ENCODE measurements at places on chromosomes 4 and X. TPM values are rescaled to one million over a fixed set of nuclear protein-coding genes. Genes with fewer than 3 reads are reported as not detected.

DNA sequence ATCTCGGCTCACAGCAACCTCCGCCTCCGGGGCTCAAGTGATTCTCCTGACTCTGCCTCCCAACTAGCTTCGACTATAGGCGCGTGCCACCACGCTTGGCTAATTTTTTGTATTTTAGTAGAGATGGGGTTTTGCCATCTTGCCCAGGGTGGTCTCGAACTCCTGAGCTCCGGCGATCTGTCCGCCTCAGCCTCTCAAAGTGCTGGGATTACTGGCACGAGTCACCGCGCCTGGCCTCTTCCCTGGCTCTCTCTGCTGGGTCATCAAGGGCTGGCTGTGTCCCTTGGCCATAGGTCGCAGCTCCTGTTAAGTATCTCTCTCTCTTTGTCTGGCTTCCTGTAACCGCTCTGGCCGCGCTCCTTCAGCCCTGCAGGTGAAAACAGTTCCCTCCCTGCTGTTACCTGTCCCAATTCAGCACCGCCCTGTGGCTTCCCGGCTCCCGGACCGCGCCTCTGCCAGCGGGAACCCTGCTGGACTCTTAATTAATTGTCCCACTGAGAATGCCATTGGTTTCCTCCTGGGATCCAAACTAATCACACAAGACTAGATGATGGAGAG is 1.3 kb upstream of the RGS12 start:
- DNase-seq, result no peak
- H3K27me3 ChIP-seq, result no peaks in the 10 kb centered on the region
- peaks cover 11% of the 10 kb centered on the region for H3K4me1 ChIP-seq

- H3K27me3 ChIP-seq, result no peaks in the 10 kb centered on the region
- no peak overlapping the region for H3K27ac ChIP-seq
Observed at GRCh38 chr4:19832411-19832810, 419.3 kb upstream of the SLIT2 start.

DNA sequence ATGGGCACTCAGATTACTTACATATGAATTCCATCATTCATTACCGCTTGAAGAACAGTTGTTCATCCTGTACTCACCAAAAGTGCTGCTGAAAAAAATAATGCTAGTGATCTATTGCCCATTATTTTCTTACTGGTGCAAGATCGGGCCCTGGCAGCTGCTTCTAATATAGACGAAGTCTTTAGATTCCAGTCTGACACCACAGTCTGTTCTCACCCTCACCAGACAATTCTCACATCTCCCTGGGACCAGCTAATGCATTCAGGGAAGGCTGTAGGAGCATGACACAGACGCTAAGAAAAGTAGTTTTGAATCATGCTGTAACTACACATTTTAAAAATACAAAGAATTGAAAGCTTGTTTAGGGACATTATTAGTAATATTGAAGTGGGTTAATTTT is 13.8 kb downstream of the GEMIN8 start:
- no peaks in the 10 kb centered on the region for H3K4me1 ChIP-seq
- no peak for DNase-seq
- no peak overlapping the region for H3K4me3 ChIP-seq
- no peak overlapping the region for H3K27ac ChIP-seq
- H3K36me3 ChIP-seq, result no peaks in the 10 kb centered on the region

GRCh38 chr4:111046811-111047210 is 423.9 kb upstream of the PITX2 start:
- peaks cover 7% of the 10 kb centered on the region for H3K4me1 ChIP-seq
- no peaks in the 10 kb centered on the region for H3K27me3 ChIP-seq
- no peak overlapping the region for H3K4me3 ChIP-seq
- no peaks in the 10 kb centered on the region for H3K36me3 ChIP-seq
- DNase-seq, result no peak

GRCh38 chrX:150887906-150888465 is 10.5 kb downstream of the CD99L2 start:
- DNase-seq, result no peak
- H3K27me3 ChIP-seq, result no peaks in the 10 kb centered on the region
- H3K4me1 ChIP-seq, result no peaks in the 10 kb centered on the region
- no peaks in the 10 kb centered on the region for H3K36me3 ChIP-seq
- H3K4me3 ChIP-seq, result no peak overlapping the region

- H3K4me3 ChIP-seq, result no peak overlapping the region
- no peak for DNase-seq
- H3K4me1 ChIP-seq, result no peaks in the 10 kb centered on the region
- H3K36me3 ChIP-seq, result no peaks in the 10 kb centered on the region
- H3K27ac ChIP-seq, result no peak overlapping the region
Observed at GRCh38 chr4:8013976-8014726, 74.5 kb upstream of the AFAP1 start.

GRCh38 chrX:55006827-55007621 is 6.9 kb downstream of the APEX2 start:
- no peak for DNase-seq
- H3K27me3 ChIP-seq, result no peaks in the 10 kb centered on the region
- peaks cover 17% of the 10 kb centered on the region for H3K36me3 ChIP-seq
- H3K4me3 ChIP-seq, result no peak overlapping the region

GRCh38 chr4:111636961-111637585 is 508.2 kb upstream of the FAM241A start:
- H3K4me3 ChIP-seq, result no peak overlapping the region
- H3K36me3 ChIP-seq, result no peaks in the 10 kb centered on the region
- no peak for DNase-seq
- no peaks in the 10 kb centered on the region for H3K27me3 ChIP-seq

DNA sequence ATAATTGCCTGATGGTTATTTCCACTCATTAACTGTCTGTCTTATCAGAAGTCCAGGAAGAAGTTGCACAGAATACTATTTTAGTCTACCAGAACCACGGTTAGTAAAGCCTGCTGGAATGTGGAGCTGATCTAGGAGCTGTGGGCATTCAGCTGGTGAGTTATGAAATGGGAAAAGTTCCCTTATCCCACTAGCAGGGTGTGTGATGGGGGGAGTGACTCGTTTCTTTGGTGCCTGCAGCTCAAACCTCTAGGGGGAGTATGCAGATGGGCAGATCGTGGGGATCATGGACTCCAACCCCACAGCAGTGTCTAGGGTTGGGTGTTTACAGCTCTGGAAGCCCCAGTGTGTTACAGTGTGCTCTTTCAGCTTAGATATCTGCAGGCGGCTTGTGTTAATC is 305.7 kb upstream of the BOD1L1 start:
- H3K4me1 ChIP-seq, result no peaks in the 10 kb centered on the region
- H3K27me3 ChIP-seq, result no peaks in the 10 kb centered on the region
- H3K36me3 ChIP-seq, result no peaks in the 10 kb centered on the region

- no peaks in the 10 kb centered on the region for H3K36me3 ChIP-seq
- H3K27me3 ChIP-seq, result no peaks in the 10 kb centered on the region
- H3K4me1 ChIP-seq, result 0 out of 2 replicates have a peak, but pooled peaks cover 3% of the 10 kb centered on the region
- no peak overlapping the region for H3K27ac ChIP-seq
- no peak overlapping the region for H3K4me3 ChIP-seq
Observed at GRCh38 chr4:47017081-47017480, 14.3 kb upstream of the GABRB1 start.

GRCh38 chr4:98275145-98275544 is 14.0 kb downstream of the RAP1GDS1 start:
- DNase-seq, result no peak
- H3K27me3 ChIP-seq, result no peaks in the 10 kb centered on the region
- H3K27ac ChIP-seq, result no peak overlapping the region
- no peak overlapping the region for H3K4me3 ChIP-seq
- H3K4me1 ChIP-seq, result no peaks in the 10 kb centered on the region

DNA sequence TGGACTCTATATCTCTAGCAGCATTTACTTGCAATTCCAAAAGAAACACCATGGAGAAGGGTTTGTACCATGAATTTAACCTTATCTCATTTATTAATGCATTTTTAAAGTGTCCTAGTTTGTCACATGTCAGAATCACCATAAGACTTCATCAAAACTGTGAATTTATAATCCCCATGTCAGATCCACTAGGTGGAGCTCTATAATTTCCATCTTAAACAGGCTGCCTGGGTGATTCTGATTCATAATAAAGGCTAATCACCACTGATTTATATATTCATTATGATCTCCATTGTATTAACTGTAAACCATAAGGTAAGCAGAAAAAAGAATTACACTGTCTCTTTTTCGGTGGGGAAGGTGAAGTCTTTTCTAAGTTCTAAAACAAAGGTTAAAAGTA is 4.0 kb downstream of the TCEAL2 start:
- H3K36me3 ChIP-seq, result no peaks in the 10 kb centered on the region
- DNase-seq, result no peak
- H3K4me3 ChIP-seq, result no peak overlapping the region

GRCh38 chr4:168920441-168921065 is 89.5 kb downstream of the CBR4 start:
- DNase-seq, result no peak
- 0 out of 2 replicates have a peak, but pooled peaks cover 3% of the 10 kb centered on the region for H3K4me1 ChIP-seq
- H3K27ac ChIP-seq, result no peak overlapping the region
- H3K27me3 ChIP-seq, result no peaks in the 10 kb centered on the region
- no peak overlapping the region for H3K4me3 ChIP-seq

DNA sequence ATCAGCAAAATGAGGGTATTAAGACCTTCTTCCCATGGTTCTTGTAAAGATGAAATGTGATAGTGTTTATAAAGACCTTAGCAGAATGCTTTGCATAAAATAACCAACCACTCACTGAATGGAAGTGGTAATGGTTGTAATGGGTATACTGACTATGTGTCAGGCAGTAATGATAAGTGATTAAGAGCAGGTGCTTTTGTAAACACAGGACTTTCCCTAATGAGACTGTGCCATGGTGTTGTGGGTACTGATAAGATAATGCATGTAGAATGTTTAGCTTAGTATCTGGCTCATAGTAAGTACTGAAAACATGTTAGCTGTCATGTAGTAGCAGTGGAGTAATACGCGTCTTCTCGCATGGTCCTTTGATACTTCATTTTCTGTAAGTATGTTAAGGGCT is 6.9 kb downstream of the LSM6 start:
- no peak overlapping the region for H3K4me3 ChIP-seq
- H3K27me3 ChIP-seq, result no peaks in the 10 kb centered on the region
- no peak for DNase-seq

- H3K27me3 ChIP-seq, result no peaks in the 10 kb centered on the region
- H3K27ac ChIP-seq, result no peak overlapping the region
- H3K4me1 ChIP-seq, result peaks cover 10% of the 10 kb centered on the region
- H3K36me3 ChIP-seq, result no peaks in the 10 kb centered on the region
- no peak for DNase-seq
Observed at GRCh38 chr4:53959343-53960120, 104.9 kb downstream of the CHIC2 start.

GRCh38 chr4:39682138-39682537 is 15.8 kb upstream of the UBE2K start:
- peaks cover 6% of the 10 kb centered on the region for H3K4me1 ChIP-seq
- no peaks in the 10 kb centered on the region for H3K36me3 ChIP-seq
- no peak overlapping the region for H3K27ac ChIP-seq
- no peak overlapping the region for H3K4me3 ChIP-seq
- no peaks in the 10 kb centered on the region for H3K27me3 ChIP-seq
- no peak for DNase-seq

GRCh38 chr4:4535590-4535989 is 6.3 kb downstream of the STX18 start:
- DNase-seq, result no peak
- H3K27ac ChIP-seq, result no peak overlapping the region
- no peak overlapping the region for H3K4me3 ChIP-seq
- peaks cover 4% of the 10 kb centered on the region for H3K4me1 ChIP-seq
- H3K27me3 ChIP-seq, result no peaks in the 10 kb centered on the region

DNA sequence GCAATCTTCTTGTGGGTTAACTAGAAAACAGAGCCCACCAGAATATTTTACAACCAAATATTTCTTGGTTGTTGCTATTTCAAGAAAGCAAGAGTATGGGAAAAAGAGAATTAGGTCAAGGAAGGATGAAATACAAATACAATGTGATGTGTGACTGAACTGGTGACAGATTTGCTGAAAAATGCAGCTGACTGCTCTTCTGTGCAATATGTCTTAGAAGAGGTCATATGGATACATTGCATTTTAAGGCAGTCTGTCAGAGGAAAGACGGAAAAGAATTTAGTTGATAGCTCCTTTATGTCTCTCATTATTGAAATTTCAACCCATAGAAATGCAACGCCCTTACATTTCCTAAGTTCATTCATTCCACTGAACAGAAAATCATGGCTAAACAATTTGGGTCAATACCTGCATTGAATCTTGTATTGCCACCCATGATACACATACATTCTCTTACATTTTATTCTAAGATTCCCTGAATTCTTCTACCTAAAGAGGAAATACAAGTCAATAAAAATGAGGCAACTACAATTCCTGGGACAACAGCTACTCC is 423.1 kb downstream of the ADAM29 start:
- H3K27me3 ChIP-seq, result no peaks in the 10 kb centered on the region
- H3K36me3 ChIP-seq, result no peaks in the 10 kb centered on the region
- H3K4me3 ChIP-seq, result no peak overlapping the region
- no peak overlapping the region for H3K27ac ChIP-seq
- no peaks in the 10 kb centered on the region for H3K4me1 ChIP-seq
- DNase-seq, result no peak

DNA sequence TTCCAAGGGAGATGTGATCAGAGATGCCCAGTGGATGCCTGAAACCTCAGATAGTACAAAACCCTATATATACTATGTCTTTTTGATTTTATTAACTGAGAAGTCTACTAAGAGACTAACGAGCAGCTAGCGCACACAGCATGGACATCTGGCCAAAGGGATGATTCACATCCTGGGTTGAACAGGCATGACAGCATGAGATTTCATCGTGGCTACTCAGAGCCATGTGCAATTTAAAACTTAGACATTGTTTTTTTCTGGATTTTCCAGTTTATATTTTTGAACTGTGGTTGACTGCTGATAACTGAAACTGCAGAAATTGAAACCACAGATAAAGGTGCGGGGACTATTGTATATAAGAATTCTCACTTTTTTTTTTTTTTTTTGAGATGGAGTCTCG is 2252.9 kb upstream of the AGA start:
- no peaks in the 10 kb centered on the region for H3K4me1 ChIP-seq
- H3K27me3 ChIP-seq, result no peaks in the 10 kb centered on the region
- H3K4me3 ChIP-seq, result no peak overlapping the region
- no peak overlapping the region for H3K27ac ChIP-seq
- no peaks in the 10 kb centered on the region for H3K36me3 ChIP-seq

- H3K4me1 ChIP-seq, result peaks cover 35% of the 10 kb centered on the region
- peak overlapping the region; percentile 77 for H3K27ac ChIP-seq
- peak; percentile 36 for DNase-seq
- no peaks in the 10 kb centered on the region for H3K27me3 ChIP-seq
- H3K4me3 ChIP-seq, result no peak overlapping the region
Observed at GRCh38 chrX:110383414-110383813, 24.8 kb downstream of the RTL9 start.

F11 gene
- total RNA-seq, result not detected

MAGEB17 gene
- 0.11 TPM for total RNA-seq

ADGRL3 gene
- total RNA-seq, result not detected

C1GALT1C1 gene
- 32.6 TPM for total RNA-seq

DUX4 gene
- total RNA-seq, result not detected

PPBP gene
- total RNA-seq, result not detected

GAGE12E gene
- total RNA-seq, result not detected

CPZ gene
- total RNA-seq, result 130 TPM

SPANXA2 gene
- 0.68 TPM for total RNA-seq
